ENCODE measurements at places on chromosomes 5 and 9.

DNA sequence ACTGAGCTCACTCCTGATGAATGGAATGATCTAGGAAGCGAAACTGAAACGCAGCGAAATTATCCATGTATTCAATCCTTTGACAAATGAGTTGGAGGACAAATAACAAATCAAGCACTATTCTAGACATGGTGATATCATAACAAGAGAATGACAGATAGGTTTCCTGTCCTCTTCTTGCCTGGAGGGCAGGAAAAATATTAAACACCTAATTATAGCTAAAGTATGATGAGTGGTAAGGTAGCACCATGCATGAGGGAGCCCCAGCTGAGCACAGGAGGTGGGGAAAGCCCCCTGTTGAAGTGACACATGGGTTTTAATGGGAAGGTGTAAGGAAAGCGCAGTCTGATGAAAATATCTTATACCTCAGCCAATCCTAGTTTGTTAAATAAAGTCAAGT, 225.2 kb downstream of the NPR3 start:
- no peaks in the 10 kb centered on the region for H3K27me3 ChIP-seq
- H3K4me3 ChIP-seq: no peak overlapping the region
- H3K27ac ChIP-seq: no peak overlapping the region
- no peak for DNase-seq

GRCh38 chr5:146209714-146210113, 6.3 kb downstream of the RBM27 start:
- H3K27ac ChIP-seq: no peak overlapping the region

GRCh38 chr5:60487885-60488442, 212.0 kb downstream of the DEPDC1B start:
- H3K36me3 ChIP-seq: no peaks in the 10 kb centered on the region
- peak; percentile 2 for DNase-seq
- H3K4me1 ChIP-seq: no peaks in the 10 kb centered on the region
- H3K27ac ChIP-seq: no peak overlapping the region
- peak overlapping the region; percentile 33 for H3K4me3 ChIP-seq

GRCh38 chr5:72525816-72526215, 18.6 kb upstream of the ZNF366 start:
- H3K4me3 ChIP-seq: no peak overlapping the region
- H3K36me3 ChIP-seq: no peaks in the 10 kb centered on the region
- H3K27me3 ChIP-seq: no peaks in the 10 kb centered on the region

- no peak overlapping the region for H3K4me3 ChIP-seq
- no peaks in the 10 kb centered on the region for H3K36me3 ChIP-seq
- DNase-seq: no peak
- H3K27ac ChIP-seq: no peak overlapping the region
- no peaks in the 10 kb centered on the region for H3K27me3 ChIP-seq
- H3K4me1 ChIP-seq: no peaks in the 10 kb centered on the region
Observed at GRCh38 chr5:77285251-77285841, 74.9 kb downstream of the PDE8B start.

GRCh38 chr5:150797384-150797783, 18.8 kb downstream of the SMIM3 start:
- H3K27ac ChIP-seq: no peak overlapping the region
- H3K4me1 ChIP-seq: no peaks in the 10 kb centered on the region
- no peak overlapping the region for H3K4me3 ChIP-seq
- H3K27me3 ChIP-seq: no peaks in the 10 kb centered on the region
- no peak for DNase-seq

DNA sequence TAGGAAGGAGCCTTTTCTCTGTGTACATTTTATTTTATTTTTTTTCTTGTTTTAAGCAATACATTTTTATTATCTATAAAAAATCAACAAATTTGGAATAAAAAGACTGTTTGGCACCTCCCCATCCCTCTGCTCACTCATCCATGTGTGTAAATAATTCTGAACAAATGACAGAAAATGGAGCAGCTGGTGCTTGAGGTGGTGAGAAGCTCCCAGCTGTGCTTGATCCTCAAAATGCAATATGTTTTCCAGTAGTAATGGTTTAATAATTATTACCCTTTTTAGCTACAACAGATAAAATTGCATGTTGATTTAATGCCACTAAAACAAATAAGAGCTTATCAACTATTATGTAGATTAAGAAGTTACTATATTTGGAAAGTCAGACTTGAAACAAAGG, 132.5 kb downstream of the CDH18 start:
- H3K4me3 ChIP-seq: no peak overlapping the region
- H3K36me3 ChIP-seq: no peaks in the 10 kb centered on the region
- no peaks in the 10 kb centered on the region for H3K4me1 ChIP-seq
- no peak for DNase-seq
- no peak overlapping the region for H3K27ac ChIP-seq
